Stimulated activated CD4-positive, alpha-beta T cell treated with anti-CD3 and anti-CD28 coated beads, Interleukin-15, amount 100 ng/mL, for 1 hour (primary cell): ENCODE measurements at places on chromosomes 1 and 21.

GRCh38 chr1:151976015-151976343, 17.7 kb downstream of the S100A10 start:
- no peak for DNase-seq

GRCh38 chr1:20829531-20829930, 42.4 kb upstream of the HP1BP3 start:
- DNase-seq: no peak

DNA sequence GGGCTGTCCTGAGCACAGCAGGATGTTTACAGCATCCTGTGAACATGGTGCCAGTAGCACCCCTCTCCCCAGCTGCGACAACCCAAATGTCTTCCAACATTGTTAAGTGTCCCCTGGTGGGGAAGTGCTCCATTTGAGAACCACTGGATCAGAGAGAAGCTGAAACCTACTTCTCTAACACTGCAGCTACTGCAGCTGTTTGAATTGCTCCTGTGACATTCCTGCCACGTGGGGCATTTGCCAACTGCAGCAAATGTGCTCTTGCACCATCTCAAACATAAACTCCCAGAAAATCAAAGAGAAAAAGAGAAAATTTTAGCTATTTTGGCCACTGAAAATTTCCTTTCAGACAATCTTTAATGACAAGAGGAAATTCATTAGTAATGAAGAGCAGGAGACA, 11.0 kb downstream of the SLC2A5 start:
- no peak for DNase-seq

- DNase-seq: no peak
These were observed 64.2 kb upstream of the SMYD2 start for GRCh38 chr1:214216779-214217178.

DNA sequence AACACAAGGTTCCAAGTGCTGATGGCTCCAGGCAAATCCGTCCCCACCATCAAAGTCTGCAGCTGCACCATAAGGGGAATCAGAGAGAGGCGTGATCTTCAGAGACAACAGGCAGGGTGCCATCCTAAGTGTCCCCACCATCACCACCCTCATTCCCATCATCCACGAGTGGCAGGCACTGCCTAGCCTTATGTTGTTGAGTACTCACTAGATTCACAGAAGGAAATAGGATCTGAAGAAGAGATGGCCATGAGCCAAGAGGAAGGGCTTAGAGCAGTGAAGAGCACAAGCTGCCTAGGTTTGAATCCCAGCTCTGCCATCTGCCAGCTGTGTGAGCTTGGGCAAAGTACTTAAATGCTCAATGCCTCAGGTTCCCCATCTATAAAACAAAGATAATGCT, 207.3 kb upstream of the CSF3R start:
- DNase-seq: no peak

DNA sequence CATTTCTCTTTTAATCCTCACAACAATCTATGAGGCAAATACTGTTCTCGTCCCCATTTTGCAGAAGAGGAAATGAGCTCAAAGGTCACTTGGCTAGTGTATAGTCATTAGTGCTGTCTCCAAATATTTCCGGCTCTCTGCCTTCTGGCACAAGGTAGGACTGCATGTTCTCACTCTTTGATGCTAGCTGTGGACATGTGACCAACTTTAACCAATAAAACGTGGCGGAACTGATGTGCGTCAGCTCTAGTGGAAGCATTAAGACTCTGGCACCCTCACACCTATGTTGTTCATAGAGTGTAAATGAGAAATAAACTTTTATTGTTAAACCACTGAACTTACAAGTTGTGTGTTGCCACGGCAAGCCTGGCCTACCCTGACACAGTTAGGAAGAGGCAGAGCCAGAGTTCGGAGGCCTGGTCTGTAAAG, 5.0 kb upstream of the KIF21B start:
- no peak for DNase-seq

- no peak for DNase-seq
These were observed 182.2 kb downstream of the DHRS3 start for GRCh38 chr1:12435639-12436344.

- no peak for DNase-seq
These were observed 304.8 kb downstream of the PTPRC start for GRCh38 chr1:198943484-198944187.

DNA sequence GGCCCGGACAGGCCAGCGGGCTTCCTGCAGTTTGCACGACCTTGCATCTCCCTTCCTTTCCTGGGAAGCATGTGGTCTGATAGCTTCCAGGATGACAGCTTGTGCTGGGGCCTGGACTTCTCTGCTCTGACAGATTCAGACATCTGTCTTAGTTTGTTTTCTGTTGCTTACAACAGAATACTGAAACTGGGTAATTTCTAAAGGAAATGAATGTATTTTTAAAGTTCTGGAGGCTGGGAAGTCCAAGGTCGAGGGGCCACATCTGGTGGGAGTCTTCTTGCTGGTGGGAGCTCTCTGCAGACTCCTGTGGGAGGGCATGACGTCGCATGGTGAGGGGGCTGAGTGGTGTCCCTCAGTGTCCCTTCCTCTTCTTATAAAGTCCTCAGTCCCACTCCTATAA, 35.3 kb upstream of the TENT5B start:
- no peak for DNase-seq

DNA sequence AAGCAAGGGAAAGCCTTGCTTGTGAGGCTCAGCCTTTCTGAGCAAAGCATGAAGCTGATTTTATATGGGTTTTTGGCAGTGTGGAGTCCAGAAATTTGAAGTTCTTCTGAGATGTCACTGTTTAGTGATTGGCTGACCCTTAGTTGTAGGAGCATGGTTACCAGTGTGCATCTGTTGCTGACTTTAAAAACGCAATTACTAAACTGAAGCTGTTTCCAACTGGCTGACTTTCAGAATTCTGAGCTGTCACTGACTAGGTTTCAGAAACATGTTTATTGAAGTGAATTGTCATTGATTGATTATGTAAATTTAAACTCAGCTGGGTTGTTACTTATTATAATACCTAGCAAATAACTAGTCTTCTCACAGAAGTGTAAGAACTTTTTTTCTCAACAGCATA, 89.4 kb downstream of the PDE4B start:
- DNase-seq: no peak

- DNase-seq: no peak
These were observed at the start of gene SAMD13 for GRCh38 chr1:84301004-84301784. Gene SAMD13 (plus strand): TSS chr1:84301708. CDS start chr1:84303235, 1,527 bp downstream.

- DNase-seq: no peak
These were observed 82.6 kb upstream of the GPR52 start for GRCh38 chr1:174364996-174365736.

DNA sequence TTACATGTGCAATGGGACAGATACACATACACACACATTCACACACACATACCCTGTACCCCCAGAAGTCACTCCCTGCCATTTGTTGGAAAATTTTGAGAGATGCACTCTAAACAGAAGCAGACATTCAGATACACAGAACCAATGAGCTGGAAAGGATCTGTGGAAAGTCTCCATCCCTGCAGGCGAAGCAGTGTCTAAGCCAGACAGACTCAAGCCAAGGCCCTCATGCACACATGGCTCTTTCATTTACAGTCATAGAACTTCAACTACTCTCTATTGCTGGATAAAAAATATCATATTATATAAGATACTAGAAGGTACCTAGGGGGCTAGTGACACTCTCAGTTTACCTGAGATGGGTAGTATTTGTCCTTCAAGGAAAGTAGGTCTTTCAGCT, 7.3 kb upstream of the SEC16B start:
- no peak for DNase-seq
